Activated CD4-positive, alpha-beta T cell treated with anti-CD3 and anti-CD28 coated beads, Interleukin-2, amount 10 ng/mL, durations not matched to agents 24 days and 14 days (primary cell): ENCODE measurements at places on chromosomes 1 and 21. TPM values are rescaled to one million over a fixed set of nuclear protein-coding genes. Genes with fewer than 3 reads are reported as not detected.

DNA sequence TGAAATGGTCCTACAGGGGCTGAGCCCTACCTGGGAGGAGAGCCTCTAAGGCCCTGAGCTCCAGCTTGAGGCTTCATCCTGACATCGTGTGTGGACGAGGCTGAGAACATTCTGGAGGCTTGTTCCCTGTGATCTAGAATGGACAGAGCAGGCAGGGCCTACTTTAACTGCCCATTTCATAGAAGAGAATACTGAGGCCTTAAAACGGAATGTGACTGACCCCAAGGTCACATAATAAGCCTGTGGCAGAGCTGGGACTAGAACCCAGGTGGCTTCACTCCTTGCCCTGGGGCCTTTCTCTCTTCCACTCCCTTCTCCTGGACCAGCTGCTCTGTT, 6.0 kb upstream of the SDC3 start:
- no peaks in the 10 kb centered on the region for H3K36me3 ChIP-seq
- no peak for DNase-seq
- no peak overlapping the region for H3K4me3 ChIP-seq
- peaks cover 17% of the 10 kb centered on the region for H3K27me3 ChIP-seq
- H3K4me1 ChIP-seq, result peaks cover 8% of the 10 kb centered on the region

DNA sequence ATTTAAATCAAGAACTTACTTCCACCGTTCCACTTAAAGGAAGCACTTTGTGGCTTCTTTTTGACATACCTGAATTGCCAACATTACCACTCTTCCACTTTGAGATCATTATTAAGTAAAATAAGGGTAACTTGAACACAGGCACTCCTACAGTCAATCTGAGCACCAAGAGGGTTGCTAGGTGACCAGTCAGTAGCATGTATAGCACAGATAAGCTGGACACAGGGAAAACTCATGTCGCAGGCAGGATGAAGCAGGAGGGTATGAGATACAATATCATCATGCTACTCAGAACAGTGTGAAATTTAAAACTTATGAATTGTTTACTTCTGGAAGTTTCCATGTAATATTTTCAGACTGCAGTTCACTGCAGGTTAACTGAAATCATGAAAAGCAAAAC, 47.0 kb upstream of the RAP1GAP start:
- H3K36me3 ChIP-seq, result peaks cover 60% of the 10 kb centered on the region
- H3K27ac ChIP-seq, result no peak overlapping the region
- H3K4me1 ChIP-seq, result peaks cover 4% of the 10 kb centered on the region
- no peak overlapping the region for H3K4me3 ChIP-seq
- H3K27me3 ChIP-seq, result no peaks in the 10 kb centered on the region
- DNase-seq, result no peak

DNA sequence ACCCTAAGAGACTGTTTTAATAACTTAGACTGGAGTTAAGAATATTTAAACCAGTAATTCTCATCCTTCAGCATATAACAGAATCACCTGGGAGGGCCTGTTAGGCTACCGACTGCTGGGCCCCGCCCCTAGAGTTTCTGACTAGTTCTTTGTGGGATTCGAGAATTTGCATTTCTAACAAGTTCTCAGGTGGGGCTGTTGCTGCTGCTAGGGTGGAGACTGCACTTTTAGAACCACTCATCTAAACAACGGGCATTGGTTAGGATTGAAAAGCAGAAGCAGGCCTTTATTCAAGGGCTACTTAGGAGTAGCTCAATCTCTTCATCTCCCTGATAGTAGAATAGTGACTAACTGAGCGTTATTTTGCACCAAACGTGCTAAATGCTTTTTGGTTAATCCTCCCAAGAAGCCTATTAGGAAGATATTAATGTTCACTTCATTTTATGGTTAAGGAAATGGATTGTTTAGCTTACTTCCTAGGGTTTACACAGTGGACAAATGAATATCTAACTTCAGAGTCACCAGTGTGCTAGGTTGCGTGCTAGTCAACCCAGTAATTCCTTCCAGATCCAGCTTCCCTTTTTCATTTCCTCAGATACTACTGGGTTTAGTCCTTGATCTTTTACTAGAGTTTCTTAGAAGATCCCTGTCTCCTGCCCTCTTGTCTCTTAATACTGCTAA, 31.1 kb upstream of the UAP1 start:
- H3K36me3 ChIP-seq, result peaks cover 20% of the 10 kb centered on the region
- no peaks in the 10 kb centered on the region for H3K4me1 ChIP-seq
- DNase-seq, result peak; percentile 35
- no peak overlapping the region for H3K4me3 ChIP-seq
- H3K27me3 ChIP-seq, result no peaks in the 10 kb centered on the region

GRCh38 chr1:33727310-33727709, 136.6 kb upstream of the HMGB4 start:
- H3K27ac ChIP-seq, result no peak overlapping the region
- no peaks in the 10 kb centered on the region for H3K4me1 ChIP-seq

Gene RGS4
- total RNA-seq, result not detected in 2 replicates

Gene RHOU
- 0.51 and 0.69 TPM in 2 replicates for total RNA-seq

Gene GPX7
- total RNA-seq, result 28.0 and 29.4 TPM in 2 replicates

GRCh38 chr1:1165485-1165884, 8.2 kb upstream of the TTLL10 start:
- H3K27me3 ChIP-seq, result peaks cover 3% of the 10 kb centered on the region
- H3K4me3 ChIP-seq, result no peak overlapping the region
- peaks cover 4% of the 10 kb centered on the region for H3K4me1 ChIP-seq

DNA sequence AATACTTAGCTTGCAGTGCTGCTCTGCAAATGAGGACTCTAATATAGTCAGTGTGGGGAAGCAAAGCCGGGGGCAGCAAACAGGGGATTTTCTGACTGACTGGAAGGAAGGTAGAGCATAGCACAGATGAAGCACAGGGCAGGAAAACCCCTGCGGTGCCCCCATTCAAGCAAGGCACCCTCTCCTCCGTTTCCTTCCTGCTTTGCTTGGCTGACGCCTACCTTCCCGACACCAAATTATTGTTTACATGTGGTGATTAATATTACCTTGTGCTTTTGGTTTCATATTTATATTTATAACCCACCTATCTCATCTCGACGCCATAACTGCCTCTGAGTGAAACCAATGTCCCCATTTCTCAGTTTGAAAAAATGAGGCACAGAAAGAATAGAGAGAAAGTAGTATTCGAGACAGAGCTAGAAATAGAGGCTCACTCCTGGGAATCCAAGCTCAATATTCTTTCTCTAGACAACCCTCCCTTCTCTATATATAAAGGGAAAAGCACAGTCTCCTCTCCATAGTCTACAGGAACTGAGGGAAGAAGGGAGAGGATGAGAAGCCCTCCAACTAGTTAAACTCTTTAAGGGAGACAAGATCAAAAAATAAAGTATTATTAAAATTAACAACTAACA, 41.3 kb downstream of the PIK3C2B start:
- H3K27ac ChIP-seq, result peak overlapping the region; percentile 90
- DNase-seq, result peak; percentile 88
- H3K36me3 ChIP-seq, result peaks cover 34% of the 10 kb centered on the region
- peak overlapping the region; percentile 79 for H3K4me3 ChIP-seq

Gene FALEC
- not detected in 2 replicates for total RNA-seq

GRCh38 chr1:153526132-153526543, 9.7 kb downstream of the S100A6 start:
- H3K4me3 ChIP-seq, result no peak overlapping the region
- no peaks in the 10 kb centered on the region for H3K27me3 ChIP-seq
- DNase-seq, result no peak
- H3K27ac ChIP-seq, result no peak overlapping the region
- peaks cover 9% of the 10 kb centered on the region for H3K4me1 ChIP-seq
- H3K36me3 ChIP-seq, result peaks cover 2% of the 10 kb centered on the region

GRCh38 chr1:228018125-228018398, 11.3 kb downstream of the WNT3A start:
- no peak for DNase-seq
- no peak overlapping the region for H3K27ac ChIP-seq
- H3K27me3 ChIP-seq, result no peaks in the 10 kb centered on the region
- H3K36me3 ChIP-seq, result no peaks in the 10 kb centered on the region
- no peak overlapping the region for H3K4me3 ChIP-seq
- H3K4me1 ChIP-seq, result no peaks in the 10 kb centered on the region

- no peak overlapping the region for H3K4me3 ChIP-seq
- H3K27me3 ChIP-seq, result peaks cover 10% of the 10 kb centered on the region
- H3K27ac ChIP-seq, result no peak overlapping the region
- H3K36me3 ChIP-seq, result no peaks in the 10 kb centered on the region
- no peak for DNase-seq
Measured at GRCh38 chr1:31503570-31503969, 72.7 kb upstream of the TINAGL1 start.

DNA sequence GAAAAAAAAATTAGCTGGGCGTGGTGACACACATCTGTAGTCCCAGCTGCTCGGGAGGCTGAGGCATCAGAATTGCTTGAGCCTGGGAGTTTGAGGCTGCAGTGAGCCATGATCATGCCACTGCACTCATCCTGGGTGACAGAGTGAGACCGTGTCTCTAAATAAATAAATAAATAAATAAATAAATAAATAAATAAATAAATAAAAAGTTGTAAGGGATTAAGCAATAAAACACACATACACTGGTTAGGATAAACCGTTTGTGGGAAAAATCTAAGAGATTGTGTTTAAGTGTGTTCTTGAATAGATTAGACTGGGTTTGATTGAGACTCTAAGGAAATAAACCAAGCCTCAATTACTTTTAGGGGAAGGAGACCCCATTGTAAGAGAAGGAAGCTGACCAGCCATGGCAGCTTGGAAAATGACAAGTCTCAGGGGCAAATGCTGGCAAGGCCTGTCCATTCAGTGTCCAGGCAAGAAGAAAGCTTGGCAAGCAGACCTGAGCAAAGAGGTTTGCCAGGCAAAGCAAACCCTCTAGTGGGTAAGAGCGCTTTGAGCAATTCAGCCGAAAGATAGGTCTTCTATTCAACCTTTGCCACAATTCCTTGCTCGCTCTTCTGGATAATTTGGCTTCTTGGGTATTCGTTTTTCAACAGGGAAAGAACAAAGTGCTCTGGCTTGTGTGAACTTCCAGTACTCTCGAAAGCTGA, 106.9 kb upstream of the SERBP1 start:
- no peak overlapping the region for H3K4me3 ChIP-seq
- peaks cover 2% of the 10 kb centered on the region for H3K4me1 ChIP-seq
- no peak for DNase-seq
- no peaks in the 10 kb centered on the region for H3K36me3 ChIP-seq

- H3K4me1 ChIP-seq, result peaks cover 8% of the 10 kb centered on the region
Measured at GRCh38 chr1:228005511-228006033, 1.2 kb upstream of the WNT3A start.

DNA sequence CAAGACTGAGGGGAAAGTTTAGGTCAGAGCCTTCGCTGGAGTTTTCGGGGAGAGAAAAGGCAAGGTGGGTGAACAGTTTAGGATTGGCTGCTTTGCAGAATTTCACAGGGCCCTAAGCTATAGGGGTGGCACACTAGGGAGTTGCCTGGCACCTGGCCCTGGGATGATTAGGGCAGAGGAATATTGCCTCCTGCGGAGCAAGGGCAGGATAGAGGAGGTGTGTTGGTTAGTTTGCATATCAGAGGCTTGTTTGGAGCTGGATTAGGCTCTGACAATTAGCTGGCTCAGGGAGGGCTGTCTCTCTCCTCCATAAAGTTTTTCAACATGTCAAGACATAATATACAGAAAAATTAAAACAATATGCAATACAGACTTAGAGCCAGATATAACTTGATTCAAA, 436.4 kb downstream of the DISC1 start:
- H3K4me1 ChIP-seq, result no peaks in the 10 kb centered on the region
- no peak overlapping the region for H3K27ac ChIP-seq
- peak; percentile 40 for DNase-seq
- no peak overlapping the region for H3K4me3 ChIP-seq
- H3K36me3 ChIP-seq, result no peaks in the 10 kb centered on the region

DNA sequence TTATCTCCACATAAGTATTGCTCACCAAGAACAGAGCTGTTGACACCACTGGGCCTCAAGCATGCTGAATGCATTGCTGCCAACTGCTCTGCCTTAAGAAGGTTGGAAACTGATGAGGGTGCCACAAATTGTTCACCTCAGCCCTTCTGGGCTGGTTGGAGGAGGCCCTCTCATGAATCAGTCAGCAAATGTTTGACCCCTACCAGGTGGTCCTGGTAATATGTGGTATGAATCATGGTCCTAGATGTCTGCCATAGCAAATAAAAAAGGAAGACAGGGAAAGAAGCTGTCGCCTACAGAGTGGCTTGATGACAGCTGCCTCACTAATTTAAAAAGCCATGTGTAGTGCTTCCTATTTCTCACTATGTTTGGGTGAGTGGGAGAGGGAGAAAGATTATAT, 12.2 kb downstream of the SPATA46 start:
- no peak overlapping the region for H3K4me3 ChIP-seq
- no peak for DNase-seq
- no peak overlapping the region for H3K27ac ChIP-seq

Gene TNFSF4
- total RNA-seq, result 1.7 and 1.9 TPM in 2 replicates

DNA sequence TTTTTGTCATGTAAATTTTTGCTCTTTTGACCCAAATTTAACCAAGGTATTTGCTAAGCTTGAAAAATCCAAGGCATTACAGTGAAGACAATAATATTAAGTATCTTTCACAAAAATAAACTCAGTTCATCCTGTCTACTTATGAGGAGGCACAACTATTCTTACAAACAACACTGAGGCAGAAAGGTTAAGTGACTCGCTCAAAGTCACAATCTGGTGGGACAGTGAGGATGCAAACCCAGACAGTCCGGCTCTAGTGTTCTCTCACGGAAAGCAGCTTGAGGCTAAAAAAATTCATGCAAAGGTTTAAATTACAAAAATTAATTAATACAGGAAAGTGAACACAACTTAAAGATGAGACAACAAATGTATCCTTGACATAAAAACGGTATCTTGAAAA, 125.3 kb downstream of the SIPA1L2 start:
- peaks cover 3% of the 10 kb centered on the region for H3K27me3 ChIP-seq
- no peaks in the 10 kb centered on the region for H3K4me1 ChIP-seq
- no peaks in the 10 kb centered on the region for H3K36me3 ChIP-seq
- no peak for DNase-seq
- H3K4me3 ChIP-seq, result no peak overlapping the region

Gene NHLH1
- total RNA-seq, result 0.40 and 0.54 TPM in 2 replicates

Gene MARK1
- not detected in 2 replicates for total RNA-seq

Gene TMEM63A
- 23.0 and 28.5 TPM in 2 replicates for total RNA-seq

- no peak overlapping the region for H3K27ac ChIP-seq
- peaks cover 4% of the 10 kb centered on the region for H3K27me3 ChIP-seq
- H3K4me1 ChIP-seq, result no peaks in the 10 kb centered on the region
- no peak overlapping the region for H3K4me3 ChIP-seq
- no peaks in the 10 kb centered on the region for H3K36me3 ChIP-seq
Measured at GRCh38 chr1:198374288-198374687, 166.2 kb downstream of the ATP6V1G3 start.

DNA sequence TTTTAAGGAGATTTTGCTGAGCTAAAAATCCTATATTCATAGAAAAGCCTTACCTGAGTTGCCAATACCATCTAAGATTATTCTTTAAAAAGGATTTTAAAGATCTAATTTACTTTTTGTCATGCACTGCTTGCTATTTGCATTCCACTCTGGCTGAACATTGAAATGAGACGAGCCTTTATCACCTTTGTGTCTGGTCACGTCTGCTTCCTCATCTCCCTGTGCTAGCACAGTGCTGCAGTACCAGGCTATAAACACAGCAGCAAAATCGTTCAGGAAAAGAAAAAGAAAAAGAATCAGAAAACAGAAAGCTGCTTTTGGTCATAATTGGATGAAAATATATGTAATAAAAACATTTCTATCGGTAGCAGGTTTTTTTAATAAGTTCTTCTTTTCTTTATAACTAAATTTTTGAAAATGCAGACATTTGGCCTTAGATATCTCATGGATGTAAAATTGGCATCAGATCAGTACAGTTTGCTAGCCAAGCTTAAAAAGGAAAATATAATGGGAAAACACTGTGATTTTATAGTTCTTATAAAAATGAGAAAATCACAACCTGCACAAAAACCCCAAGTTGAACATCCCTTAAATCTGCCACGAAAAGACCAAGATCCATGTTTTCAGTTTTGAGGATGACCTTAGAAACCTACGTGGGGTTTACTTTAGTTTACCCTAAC, 735.7 kb upstream of the CXADR start:
- DNase-seq, result no peak
- H3K4me3 ChIP-seq, result no peak overlapping the region
- no peaks in the 10 kb centered on the region for H3K4me1 ChIP-seq
- H3K36me3 ChIP-seq, result no peaks in the 10 kb centered on the region
- H3K27me3 ChIP-seq, result no peaks in the 10 kb centered on the region
